Mammary epithelial cell (primary cell): ENCODE measurements at places on chromosomes 5 and 9. TPM values are rescaled to one million over a fixed set of nuclear protein-coding genes. Genes with fewer than 3 reads are reported as not detected.

The RMI1 gene
- total RNA-seq, result 5.0 and 12.1 TPM in 2 replicates

The PAIP1 gene
- 103 TPM for total RNA-seq

The PGM5 gene
- 0.86 and 0.96 TPM in 2 replicates for total RNA-seq

The NOTCH1 gene
- total RNA-seq, result 189 and 237 TPM in 2 replicates

The SLCO4C1 gene
- total RNA-seq, result 0.07 TPM in 1 of 2 replicates, not detected in the other

The BHMT2 gene
- total RNA-seq, result not detected in 2 replicates

The PRDM9 gene
- not detected in 2 replicates for total RNA-seq

The PCDHA4 gene
- 0.83 TPM for total RNA-seq

The TRIM36 gene
- 6.1 and 8.1 TPM in 2 replicates for total RNA-seq

The CCNJL gene
- total RNA-seq, result 17.0 TPM

The NEK6 gene
- 27.3 and 41.3 TPM in 2 replicates for total RNA-seq

The ZNF483 gene
- 1.3 and 2.1 TPM in 2 replicates for total RNA-seq

The RETREG1 gene
- 49.7 TPM for total RNA-seq

The C5orf52 gene
- total RNA-seq, result not detected

The SLC12A7 gene
- 10.5 and 13.5 TPM in 2 replicates for total RNA-seq

The DDX41 gene
- 79.2 and 80.6 TPM in 2 replicates for total RNA-seq

DNA sequence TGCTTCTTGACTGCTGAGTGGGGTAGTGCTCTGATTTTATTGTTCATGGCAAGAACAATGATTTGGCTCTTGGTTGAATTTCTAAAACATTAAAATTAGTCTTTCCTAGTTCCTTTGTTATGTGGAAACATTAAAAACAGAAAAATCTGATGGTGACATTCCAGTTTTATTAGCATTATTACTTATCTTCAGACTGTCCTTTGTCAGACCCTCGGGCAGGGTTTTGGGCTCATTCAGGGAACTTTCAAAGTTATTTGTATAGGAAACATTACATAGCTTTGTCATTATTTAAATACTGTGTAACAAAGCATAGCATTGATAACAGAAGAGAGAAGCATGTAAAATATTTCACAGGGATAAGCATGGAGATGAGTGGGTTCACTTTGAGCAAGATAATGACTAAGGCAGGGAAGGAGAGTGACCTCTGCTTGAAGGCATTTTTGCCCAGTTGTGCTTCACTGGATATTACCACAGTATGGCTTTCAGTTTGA, 119.9 kb downstream of the KDM4C start:
- peak; percentile 59 for DNase-seq

DNA sequence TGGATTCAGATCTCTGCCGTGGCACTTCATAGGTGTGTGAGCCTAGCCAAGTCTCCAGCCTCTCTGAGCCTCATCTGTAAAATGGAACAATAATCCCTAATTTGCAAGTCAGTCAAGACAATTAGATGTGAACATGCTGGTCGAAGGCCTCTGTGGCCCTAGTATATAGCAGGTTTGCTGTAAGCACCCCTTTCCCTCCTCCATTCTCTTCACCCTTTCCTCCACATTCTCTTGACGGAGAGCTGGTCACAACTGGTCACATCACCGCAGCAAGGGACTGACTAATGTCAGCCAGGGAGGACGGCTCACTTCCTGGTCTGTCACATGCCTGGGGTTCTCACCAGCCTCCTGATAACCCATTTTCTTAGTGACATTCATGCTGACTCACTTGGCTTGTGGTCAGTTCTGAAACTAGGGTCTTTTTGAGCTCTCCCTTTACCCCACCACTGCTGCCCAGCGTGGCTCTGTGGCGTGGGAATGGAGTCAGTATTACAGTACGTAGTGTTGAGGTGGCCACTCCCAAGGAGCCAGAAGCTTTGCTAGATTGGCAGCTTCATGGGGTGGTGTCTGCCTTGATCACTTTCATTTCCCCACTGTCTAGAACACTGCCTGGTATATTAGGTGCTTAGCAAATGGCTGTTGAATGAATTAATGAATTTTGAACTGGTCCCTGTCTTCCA, 47.8 kb downstream of the ERGIC1 start:
- DNase-seq, result no peak

- DNase-seq, result no peak
These were observed 480.3 kb upstream of the TYRP1 start for GRCh38 chr9:12212860-12213259.

DNA sequence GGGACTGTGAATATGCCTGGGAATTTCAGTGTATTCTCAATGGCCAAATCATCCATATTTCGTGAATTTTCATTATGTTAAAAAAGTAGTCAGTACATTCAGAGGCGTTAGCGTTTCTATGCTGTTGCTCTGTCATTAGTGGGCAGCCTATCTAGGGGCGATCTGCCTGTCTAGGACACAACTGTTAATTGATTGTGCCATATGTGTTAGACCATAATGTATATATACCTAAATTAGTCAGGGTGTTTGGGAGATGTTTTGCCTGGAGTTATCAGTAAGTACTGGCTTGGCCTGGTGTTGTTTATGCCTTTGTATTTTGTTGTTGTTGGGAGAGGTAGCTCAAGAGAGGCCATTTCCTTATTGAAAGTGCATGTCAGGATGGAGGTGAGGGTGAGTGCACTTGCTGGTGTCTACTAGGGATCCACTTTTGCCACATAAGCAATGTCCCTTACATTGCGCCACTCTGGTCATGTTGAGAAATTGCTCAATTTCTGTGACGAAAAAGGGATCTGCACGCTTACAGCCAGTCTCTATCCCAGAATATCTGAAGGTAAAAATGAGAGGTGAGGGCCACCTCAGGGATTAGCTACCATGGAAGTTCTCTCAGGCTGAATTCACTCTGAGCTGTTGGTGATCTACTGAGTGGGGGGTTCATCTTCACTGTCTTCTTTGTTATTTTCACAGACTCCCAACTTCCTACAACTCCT, 123.3 kb downstream of the ST8SIA4 start:
- DNase-seq, result no peak

- no peak for DNase-seq
These were observed 450.9 kb downstream of the CCDC171 start for GRCh38 chr9:16003785-16004184.

- peak; percentile 43 for DNase-seq
These were observed 45.8 kb upstream of the FTMT start for GRCh38 chr5:121805911-121806310.

DNA sequence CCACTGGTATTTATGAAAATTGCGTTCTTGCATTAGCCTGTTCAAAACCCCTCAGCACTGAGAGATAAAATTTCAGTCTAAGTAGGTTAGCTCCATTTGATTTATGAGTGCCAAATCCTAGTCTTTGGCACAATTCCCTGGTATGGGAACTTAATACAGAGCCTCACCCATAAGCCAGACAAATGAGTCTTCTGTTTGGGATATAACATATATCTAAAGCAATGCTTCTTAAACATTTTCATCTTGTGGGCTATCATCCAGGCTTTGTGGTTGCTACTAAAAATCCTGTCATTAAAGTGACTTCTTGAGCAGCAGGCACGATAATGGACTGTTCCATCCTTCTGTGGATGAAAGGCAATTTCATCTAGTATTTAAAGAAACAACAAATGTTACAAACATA, 419.5 kb upstream of the ACTBL2 start:
- no peak for DNase-seq

GRCh38 chr5:156475182-156476157, 148.5 kb downstream of the SGCD start:
- DNase-seq, result peak; percentile 25

GRCh38 chr9:76605321-76605900, 146.4 kb downstream of the GCNT1 start:
- no peak for DNase-seq

GRCh38 chr9:127741831-127742434, 6.8 kb upstream of the TOR2A start:
- DNase-seq, result no peak

DNA sequence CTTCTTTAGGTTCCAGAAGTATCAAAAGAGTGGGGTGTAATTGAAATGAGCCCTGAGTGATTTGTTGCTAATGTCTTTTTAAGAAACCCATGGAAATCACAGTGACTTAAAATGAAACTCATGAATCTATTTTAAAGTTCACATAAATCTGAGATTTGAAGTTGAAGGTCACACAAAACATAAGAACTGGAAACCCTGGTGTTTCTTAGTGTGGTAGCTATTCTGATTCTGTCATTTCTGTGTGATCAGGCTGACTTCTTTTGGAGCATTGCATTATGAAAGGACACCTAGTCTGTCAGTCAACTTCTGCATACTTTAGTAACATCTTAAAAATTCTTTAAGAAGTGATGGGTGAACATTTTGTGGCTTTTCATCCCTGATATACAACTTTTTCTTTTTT, 448.8 kb downstream of the TLE4 start:
- DNase-seq, result no peak

DNA sequence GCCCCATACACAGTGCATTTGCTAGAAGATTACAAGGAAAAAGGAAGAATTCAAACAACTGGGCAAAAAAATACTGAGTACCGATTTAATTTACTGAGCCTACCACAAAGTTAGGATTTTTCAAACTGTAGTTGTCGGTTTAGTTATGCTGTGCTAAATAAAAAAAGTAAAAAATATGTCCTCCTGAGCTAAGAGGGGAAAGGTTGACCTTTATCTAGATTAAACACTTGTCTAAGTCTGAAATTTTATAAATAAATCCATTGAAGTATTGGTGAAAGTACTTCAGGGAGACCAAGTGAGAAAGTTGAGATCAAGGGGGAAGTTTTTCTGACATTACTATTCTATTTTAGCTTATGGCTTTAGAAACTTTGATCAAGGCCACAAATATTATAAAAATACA, 19.1 kb upstream of the DAB2 start:
- no peak for DNase-seq

GRCh38 chr9:124454296-124454695, 4.0 kb downstream of the ADGRD2 start:
- no peak for DNase-seq

GRCh38 chr9:125752070-125752628, 5.0 kb downstream of the PBX3 start:
- peak; percentile 15 for DNase-seq

DNA sequence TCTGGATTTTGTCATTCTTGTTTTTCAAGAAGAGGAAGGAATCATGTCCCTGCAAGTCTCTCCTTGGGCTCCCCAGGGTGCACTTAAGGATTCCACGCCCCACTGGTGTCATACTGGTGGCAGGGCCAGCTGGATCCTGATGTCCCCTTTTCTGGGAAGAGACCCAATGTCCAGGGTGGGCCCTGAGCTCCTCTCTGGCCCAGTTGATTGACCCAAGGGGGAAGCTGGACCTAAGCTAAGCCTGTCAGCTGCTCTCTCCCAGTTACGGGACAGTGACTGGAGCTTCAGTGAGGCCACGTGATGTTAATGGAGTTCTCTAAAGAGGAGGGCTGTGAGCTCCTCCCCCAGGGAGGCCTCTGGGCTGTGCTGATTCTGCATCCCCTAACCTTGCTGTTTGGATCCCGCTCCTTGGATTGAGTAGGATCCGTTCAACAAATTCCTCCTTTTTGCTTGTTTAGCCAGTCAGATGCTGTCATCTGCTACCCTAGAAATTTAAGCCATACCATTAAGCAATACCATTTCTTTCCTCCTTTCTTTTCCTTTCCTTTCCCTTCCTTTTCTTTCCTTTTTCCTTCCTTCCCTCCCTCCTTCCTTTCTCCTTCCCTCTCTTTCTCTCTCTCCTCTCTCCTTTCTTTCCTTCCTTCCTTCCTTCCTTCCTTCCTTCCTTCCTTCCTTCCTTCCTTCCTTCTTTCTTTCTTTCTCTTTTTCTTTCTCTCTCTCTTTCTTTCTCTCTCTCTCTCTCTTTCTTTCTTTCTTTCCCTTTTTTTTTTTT, 17.2 kb downstream of the NKX2-5 start:
- DNase-seq, result no peak

GRCh38 chr5:60161340-60161934, 267.9 kb upstream of the PDE4D start:
- peak; percentile 11 for DNase-seq

- no peak for DNase-seq
These were observed 101.1 kb upstream of the NR4A3 start for GRCh38 chr9:99720455-99721050.

GRCh38 chr5:36861871-36862270, 14.7 kb upstream of the NIPBL start:
- no peak for DNase-seq

GRCh38 chr9:26612211-26612610, 280.4 kb downstream of the CAAP1 start:
- no peak for DNase-seq

GRCh38 chr9:5698810-5699556, 70.1 kb downstream of the RIC1 start:
- DNase-seq, result no peak

DNA sequence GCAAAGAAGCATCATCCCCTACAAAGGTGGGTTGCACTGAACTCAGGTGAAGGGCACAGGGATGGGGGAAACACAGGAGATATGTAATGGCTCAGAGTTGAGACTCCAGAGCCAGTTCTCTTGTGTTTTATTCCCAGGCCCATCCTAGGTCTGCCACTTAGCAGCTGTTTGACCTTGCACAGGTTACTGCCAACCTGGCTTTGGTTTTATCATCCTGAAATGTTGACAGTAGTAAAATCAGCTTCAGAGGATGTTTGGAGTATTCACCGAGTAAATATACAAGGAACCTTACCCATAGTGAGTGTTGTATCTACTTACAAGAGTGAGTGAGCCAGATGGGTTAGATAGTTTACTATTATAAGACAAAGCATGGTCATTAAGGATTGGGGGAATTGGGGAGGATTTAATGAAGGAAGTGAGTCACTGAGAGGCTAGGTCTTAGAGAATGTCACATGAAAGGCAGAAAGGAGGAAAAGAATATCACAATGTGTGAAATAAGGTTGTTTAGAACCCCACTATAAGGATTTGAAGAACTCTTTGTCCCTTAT, 141.3 kb downstream of the MAN2A1 start:
- peak; percentile 24 for DNase-seq

- no peak for DNase-seq
These were observed 323.7 kb downstream of the ARRDC3 start for GRCh38 chr5:91059409-91059808.

GRCh38 chr5:23820765-23821471, 313.5 kb downstream of the PRDM9 start:
- DNase-seq, result peak; percentile 53

GRCh38 chr5:37658440-37658839, 181.4 kb downstream of the GDNF start:
- no peak for DNase-seq
